H1 (cell line): ENCODE measurements at places on chromosomes 13 and 19.
A peak's percentile ranks its signal among the peaks of the same experiment; 100 is the strongest.

DNA sequence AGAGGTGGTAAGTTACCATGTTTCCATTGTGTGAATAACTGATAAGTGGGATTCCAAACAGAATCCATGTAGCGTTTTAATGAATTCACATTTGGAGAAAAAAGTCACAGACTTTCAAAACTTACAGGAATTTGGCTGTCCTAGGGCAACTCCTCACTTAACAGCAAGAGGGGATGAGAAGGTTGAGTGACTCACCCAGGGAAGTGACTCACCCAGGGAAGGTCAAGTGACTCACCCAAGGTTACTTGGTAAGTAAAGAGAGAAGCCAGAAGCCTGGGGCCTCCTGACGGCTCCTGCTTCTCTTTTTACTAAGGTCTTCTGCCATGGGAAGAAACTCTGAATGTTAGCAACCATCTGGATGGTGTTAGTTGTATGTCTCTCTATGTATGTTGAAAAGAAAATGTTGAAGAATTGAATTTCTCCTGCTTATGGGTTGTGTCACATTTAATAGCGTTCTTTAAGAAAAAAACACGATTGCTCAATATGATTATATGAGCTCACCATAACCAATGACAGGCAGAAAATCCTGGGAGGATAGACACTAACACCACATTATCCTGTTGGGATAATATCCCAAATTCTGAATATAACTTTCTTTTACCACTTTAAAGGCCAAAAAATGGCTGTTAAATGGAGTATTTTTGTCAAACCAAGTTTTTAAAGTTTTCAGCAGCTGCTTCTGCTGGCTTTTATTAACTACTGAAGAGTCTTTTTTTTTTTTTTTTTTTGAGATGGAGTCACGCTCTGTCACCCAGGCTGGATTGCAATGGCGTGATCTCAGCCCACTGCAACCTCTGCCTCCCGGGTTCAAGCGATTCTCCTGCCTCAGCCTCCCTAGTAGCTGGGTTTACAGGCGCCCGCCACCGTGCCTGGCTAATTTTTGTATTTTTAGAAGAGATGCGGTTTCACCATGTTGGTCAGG lies 195.6 kb downstream of the GGACT start:
- DNase-seq = peak; percentile 41

- DNase-seq = no peak
Measured at GRCh38 chr13:60494296-60494695, 97.3 kb downstream of the TDRD3 start.

DNA sequence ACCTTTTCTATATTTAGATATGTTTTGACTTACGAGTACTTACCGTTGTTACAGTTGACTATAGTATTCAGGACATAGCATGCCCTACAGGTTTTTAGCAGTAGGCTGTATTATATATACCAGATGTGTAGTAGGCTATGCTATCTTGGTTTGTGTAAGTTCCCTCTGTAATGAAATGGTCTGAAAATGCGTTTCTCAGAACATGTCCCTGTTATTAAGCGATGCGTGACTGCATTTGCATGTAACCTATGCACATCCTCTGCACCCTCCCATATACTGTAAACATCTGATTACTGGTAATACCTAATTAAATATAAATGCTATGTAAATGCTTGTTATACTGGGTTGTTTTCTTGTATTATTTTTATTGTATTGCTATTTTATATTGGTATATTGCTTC lies 6.6 kb downstream of the ZNF766 start:
- DNase-seq = no peak

GRCh38 chr13:108383667-108384066 lies 114.1 kb downstream of the TNFSF13B start:
- no peak for DNase-seq

DNA sequence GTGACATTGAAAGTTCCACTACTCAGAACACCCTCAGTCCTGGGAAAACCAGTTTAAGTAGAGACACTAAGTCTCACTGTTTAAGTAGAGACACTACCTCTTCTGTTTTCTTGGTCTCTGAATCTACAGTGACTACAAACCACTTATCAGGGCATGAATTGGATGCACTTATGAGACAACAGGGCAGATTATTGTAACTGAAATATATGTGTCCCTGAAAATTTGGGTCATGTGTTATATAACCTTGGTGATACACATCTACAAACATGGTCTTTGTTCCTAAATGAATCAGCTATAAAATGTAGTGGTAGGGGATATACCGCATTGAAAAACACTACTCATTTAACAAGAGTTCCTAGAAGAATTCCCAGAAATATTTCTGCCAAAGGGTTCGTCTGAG lies 55.7 kb downstream of the SERP2 start:
- DNase-seq = no peak

GRCh38 chr19:57825511-57825910 lies 4.6 kb upstream of the ZNF587B start:
- no peak for DNase-seq

DNA sequence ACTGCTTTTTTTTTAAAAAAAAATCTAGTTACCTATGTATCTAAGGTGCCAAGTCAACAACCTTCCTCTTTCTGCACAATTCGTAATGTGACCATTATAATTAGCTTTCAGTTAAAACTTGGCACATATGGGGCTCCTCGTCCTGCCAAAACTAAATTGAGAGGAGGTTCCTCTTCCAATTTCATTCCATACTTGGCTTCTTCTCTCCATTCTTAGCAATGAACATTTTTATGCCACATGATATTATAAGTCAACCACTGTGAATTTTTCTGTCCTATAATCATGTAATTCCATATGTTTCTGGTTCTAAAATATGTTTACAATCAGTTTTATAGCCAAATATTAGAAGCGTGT lies 177.0 kb downstream of the DCLK1 start:
- no peak for DNase-seq

GRCh38 chr19:51014242-51014641 lies 5.3 kb downstream of the KLK10 start:
- no peak for DNase-seq

GRCh38 chr19:1663852-1664251 lies 11.4 kb upstream of the TCF3 start:
- no peak for DNase-seq

- DNase-seq = no peak
Measured at GRCh38 chr19:18762125-18763023, 28.7 kb downstream of the COMP start.

- DNase-seq = no peak
Measured at GRCh38 chr13:46387064-46387851, at the start of gene RUBCNL. TSS of gene RUBCNL (minus strand) at chr13:46387252. CDS start at chr13:46372475, 14,777 bp downstream.

GRCh38 chr13:27182844-27183497 lies 11.4 kb upstream of the USP12 start:
- no peak for DNase-seq

DNA sequence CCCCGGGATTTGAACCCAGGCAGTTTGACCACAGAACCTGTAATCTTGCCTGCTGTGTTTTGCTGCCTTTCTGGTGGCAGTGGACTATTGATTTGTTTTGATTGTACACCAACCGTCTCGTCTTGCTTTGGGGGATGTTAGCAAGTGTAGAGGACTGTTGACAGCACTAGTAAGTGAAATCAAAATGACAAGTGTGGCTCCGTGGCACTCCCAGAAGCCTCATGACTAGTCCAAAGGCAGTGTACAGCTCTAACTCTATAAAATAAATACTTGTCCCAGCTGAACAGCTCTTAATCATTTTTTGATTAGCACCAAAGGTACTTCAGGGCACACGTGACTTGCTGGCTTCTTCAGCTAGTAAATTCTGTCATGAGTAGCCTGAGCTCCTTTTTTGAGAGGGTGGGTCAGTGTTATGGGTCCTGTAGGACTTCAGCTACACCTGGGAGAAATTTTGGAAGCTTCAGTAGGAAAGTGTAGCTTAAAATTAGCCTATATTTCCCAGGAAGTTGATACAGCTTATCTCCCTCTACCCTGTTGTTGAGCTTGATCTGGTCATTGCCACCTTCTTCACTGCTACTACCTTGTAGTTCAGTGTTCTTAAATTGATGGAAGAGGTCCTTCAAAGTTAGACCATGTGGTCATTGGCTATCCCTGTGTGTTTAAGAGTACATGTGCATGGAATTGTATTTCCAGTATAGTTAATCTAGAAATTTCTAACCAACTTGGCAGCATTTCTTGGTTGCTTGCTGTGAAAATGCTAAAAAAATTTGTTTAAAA lies 15.1 kb downstream of the TM9SF2 start:
- no peak for DNase-seq

DNA sequence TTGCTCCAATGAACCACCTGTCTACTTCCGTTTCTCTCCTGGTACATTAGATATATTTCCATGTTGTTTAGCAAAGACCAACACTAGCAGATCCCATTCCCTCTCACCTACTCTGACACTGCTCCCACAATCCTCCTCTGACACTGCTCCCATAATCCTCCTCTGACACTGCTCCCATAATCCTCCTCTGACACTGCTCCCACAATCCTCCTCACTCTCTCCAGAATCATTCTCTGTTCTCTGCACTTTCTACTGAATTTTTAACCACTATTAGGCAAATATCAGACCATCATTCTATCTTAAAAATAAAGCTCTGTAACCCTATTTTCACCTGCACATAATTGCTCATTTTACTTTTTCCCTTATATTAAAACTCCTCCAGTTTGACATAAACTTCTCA lies 578.5 kb upstream of the PCDH20 start:
- no peak for DNase-seq

DNA sequence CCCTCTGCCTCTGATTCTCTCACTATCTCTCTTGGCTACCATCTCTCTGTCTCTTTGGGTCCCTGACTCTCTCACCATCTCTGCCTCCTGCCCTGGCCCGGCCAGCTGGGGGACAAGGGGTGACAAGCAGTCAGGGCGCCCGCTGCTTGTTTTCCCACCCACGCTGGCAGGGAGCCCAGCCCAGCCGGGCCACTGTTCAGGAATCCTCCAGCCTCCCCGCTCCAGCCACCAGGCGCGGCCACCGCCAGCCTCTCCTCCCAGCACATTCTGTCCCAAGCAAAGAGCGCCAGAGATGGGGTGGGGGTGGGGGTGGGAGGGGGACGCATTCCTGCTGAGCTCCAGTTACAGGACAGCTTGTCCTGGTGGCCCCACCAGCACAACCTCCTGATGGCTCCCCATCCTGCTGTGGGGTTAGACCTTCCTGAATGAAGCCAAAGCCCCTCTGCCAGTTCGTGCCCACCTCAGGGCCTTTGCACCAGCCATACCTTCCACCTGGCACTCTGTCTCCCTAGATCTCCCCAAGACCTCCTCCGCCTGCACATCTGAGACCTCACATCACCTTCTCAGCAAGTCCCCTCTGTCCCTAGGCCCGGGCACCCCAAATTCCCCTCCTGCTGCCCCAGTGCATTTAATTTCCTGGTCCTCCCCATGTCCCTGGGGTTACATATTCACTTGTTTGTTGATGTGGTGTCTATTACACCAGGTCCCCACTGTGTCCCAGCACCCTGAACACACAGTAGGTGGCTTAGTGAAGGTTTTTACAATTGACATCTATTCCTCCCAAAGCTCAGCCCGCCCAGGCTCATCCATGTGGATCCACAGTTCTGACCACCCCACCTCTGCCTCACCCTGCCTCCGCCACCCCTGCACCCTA lies 12.5 kb downstream of the ARRDC2 start:
- no peak for DNase-seq

DNA sequence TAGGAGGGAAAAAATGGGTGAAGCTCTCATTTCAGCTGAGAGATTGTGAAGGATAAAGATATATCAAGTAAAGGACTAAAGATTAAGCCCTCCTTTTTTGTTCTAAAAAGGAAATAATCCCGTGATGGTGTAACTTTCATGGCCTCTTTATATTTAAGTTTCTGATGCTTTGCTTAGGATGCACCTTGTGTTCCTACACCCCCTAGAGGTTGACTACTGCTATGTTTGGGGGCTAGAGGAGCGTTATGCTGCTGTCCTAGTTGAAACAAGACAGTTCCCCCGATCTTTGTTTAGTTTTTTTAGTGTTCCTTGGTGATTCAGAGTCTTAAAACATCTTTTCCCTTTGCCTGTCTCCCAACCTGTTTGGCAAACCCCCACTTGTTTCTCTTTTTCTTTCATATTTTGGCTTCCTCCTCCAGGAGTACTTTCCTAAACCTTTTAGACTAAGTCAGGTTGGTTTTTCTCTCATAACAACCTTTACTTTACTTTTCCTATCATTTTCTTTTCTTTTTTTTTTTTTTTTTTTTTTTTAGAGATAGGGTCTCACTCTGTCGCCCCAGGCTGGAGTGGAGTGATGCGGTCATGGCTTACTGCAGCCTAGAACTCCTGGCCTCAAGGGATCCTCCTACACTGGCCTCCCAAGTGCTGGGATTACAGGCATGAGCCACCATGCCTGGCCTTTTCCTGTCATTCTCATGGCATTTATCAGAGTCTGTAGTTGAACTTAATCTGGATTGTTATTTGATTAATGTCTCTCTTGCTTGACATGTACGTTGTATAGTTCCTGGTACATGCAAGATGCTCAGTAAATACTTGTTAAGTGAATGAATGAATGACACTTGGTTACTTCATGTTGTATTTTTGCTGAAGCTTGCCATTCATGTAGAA lies 2.8 kb downstream of the UBA2 start:
- DNase-seq = no peak

GRCh38 chr19:47540748-47541147 lies 25.9 kb upstream of the NAPA start:
- no peak for DNase-seq

DNA sequence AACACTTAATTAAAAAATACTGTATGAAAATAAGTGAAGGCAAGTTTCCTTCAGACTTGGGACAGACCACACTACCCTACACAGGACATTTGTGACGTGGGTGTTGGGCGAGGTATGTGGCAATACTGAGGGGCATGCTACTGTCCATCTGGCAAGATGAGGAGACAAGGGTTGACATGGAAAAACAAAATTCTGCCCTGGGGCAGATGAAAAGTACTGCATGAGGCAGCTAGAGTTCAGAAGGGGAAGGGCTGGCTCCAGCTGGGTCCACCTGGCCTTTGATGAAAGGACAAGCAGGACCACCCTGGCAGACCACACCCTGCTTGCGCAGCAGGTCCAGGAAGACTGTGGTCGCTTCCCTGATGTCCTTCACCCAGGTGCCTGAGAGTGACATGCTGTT lies 43.2 kb downstream of the LATS2 start:
- DNase-seq = no peak

GRCh38 chr19:50415661-50416033 lies 3.1 kb upstream of the SPIB start:
- no peak for DNase-seq

GRCh38 chr13:33441015-33441414 lies 155.5 kb upstream of the STARD13 start:
- no peak for DNase-seq

- no peak for DNase-seq
Measured at GRCh38 chr19:16698914-16699313, 20.7 kb upstream of the NWD1 start.

GRCh38 chr13:107799001-107799400 lies 416.3 kb downstream of the LIG4 start:
- no peak for DNase-seq

- DNase-seq = no peak
Measured at GRCh38 chr19:16436780-16437332, 34.9 kb downstream of the EPS15L1 start.

- DNase-seq = no peak
Measured at GRCh38 chr19:18287836-18288772, 6.7 kb upstream of the JUND start.

DNA sequence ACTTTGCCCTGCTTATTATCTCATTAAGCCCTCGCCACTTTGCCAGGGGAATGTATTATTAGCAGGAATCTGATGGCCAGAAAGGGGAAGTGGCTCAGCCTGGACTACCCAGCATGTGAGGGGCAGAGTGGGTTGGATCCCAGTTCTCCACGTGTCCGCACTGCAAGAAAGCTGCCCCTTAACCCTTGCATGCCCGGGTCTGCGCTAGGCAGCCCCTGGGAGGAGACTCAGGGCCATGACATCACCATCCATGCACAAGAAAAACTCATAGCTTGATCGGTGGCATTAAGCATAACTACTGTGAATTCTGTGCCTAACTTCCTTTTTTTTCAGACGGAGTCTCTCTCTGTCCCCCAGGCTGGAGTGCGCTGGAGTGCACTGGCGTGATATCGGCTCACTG lies 8.9 kb downstream of the CACNG8 start:
- no peak for DNase-seq

- no peak for DNase-seq
Measured at GRCh38 chr13:41780715-41781706, 179.9 kb downstream of the VWA8 start.
